Activated T-helper 9 cell treated with anti-CD3 and anti-CD28 coated beads, Interleukin-2, amount 50 U/mL, for 16 hours (primary cell): ENCODE measurements at places on chromosomes 16 and 17.

DNA sequence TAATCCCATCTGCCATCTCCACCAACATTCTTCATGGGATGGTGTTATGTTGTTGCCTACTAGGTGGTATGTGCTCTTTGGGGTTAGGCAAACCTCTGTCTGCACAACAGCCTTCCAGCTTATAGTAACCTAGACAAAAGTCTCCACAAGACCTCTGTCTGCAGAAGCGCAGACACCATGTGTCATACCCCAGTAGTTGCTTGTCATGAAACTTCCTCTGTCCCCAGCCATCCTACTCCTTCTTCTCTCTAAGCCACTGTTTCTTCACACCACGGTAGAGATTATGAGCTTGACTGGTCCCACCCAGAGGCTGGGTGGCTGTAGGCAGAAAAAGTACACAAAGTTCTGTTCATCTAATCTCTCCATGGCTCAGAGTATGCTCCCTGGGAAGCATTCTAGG lies 100.3 kb downstream of the MAF start:
- DNase-seq = no peak

DNA sequence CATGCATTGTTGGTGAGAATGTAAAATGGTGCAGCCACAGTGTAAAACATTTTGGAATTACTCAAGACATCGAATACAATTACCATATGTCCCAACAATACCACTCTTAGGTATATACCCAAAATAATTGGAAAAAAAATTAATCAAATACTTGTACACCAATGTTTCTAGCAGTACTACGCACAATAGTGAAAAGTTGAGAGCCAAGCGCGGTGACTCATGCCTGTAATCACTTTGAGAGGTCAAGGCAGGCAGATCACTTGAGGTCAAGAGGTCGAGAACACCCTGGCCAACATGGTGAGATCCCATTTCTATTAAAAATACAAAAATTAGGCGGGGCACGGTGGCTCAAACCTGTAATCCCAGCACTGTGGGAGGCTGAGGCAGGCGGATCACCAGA lies 3.5 kb upstream of the MEIOC start:
- DNase-seq = no peak

- no peak for DNase-seq
Measured at GRCh38 chr16:73605309-73605708, 557.4 kb upstream of the ZFHX3 start.

- DNase-seq = no peak
Measured at GRCh38 chr17:59199398-59199797, 10.4 kb upstream of the SMG8 start.

DNA sequence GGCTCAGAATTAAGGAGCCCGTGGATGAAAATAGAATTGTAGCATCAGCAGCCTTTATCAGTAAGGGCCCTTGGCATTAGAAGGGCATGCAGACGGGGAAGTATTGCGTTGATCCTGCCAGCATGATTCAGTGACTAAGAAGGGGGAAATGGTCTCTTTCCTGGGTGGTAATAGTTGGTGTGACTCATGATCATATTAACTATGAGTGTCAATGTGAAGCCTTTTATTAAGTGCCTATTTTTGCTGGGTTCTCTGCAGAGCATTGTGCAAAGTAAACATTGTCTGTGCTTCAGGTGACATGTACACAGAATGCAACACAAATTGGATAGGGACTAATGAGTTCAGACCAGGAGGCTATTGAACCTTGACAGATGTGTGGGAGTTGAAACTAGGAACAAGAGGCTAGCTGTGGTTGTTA lies 24.5 kb downstream of the RCVRN start:
- DNase-seq = no peak

GRCh38 chr17:43543300-43543699 lies 2.8 kb downstream of the ETV4 start:
- DNase-seq = no peak

DNA sequence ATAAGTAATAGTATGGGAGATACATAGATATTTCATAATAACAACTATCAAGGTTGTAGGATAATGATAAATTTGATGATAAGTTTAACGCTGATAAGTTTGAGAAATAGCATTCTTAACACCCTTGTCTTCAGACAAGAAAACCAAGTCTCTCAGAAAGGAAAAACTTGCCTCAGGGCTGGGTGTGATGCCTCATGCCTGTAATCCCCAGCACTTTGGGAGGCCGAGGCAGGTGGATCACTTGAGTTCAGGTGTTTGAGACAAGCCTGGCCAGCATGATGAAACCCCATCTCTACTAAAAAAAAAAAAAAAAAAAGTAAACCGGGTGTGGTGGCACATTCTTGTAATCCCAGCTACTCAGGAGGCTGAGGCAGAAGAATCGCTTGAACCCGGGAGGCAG lies 90.7 kb downstream of the SHISA9 start:
- no peak for DNase-seq

GRCh38 chr16:66961065-66961744 lies at the start of gene CES3:
CES3 (plus strand) TSS chr16:66961266; CDS start chr16:66961308, 42 bp downstream.
- DNase-seq = peak; percentile 31

- no peak for DNase-seq
Measured at GRCh38 chr17:8360751-8361150, 15.8 kb downstream of the KRABD2 start.

DNA sequence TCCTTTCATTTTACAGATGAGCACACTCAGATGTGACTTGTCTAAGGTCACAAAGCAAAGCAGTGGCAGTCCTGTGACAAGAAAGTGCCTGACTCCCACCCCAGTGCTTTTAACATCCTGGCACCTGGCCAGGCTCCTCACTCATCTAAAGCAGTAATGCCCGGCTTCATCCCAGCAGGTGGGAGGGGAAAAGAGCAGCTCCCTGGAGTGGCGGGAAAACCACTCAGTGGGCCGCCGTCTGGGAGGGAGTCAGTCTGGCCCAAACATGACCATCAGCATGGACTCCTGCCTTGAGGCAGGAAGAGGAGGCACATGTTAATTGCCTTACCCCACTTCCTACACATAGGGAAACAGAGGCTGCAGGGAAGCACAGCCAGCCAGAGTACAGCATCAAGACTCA lies 2.6 kb downstream of the PCGF2 start:
- DNase-seq = no peak

DNA sequence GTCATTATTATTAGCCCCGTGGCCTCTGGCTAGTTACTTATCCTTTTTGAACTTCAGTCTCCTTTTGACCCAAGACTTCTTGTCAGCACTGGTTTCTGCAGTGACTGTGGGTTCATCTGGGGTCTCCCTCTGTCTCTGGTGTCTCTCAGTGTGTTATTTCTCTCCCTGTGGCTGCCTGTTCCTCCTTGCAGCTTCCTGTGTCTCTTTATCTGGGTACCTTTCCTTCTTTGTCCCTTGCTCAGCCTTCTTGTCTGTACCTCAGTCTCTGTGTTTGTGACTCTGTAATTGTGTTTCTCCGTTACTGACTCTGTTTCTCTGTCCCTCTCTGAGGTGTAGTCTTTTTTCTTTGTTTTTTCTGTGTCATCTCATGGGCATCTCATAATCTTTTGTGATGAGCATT lies 102.6 kb upstream of the CDH11 start:
- no peak for DNase-seq

DNA sequence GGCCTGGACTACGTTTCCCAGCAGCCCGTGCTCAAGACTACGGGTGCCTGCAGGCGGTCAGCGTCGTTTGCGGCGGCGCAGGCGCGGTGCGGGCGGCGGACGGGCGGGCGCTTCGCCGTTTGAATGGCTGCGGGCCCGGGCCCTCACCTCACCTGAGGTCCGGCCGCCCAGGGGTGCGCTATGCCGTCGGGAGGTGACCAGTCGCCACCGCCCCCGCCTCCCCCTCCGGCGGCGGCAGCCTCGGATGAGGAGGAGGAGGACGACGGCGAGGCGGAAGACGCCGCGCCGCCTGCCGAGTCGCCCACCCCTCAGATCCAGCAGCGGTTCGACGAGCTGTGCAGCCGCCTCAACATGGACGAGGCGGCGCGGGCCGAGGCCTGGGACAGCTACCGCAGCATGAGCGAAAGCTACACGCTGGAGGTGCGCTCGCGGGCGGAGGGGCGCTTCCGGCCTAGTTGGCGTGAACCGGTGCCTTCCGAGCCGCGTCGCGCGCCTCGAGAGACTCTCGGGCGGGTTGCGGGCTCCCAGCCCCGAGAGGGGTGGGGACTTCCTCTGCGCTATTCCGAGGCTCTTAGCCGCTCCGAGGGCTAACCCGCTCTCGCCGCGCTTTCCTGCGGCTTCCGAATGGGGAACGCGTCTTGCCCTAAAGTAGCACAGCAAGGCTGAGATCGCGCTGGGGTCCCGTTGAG lies at the start of gene RBL2:
TSS of gene RBL2 (plus strand) at position 95 of the 689 bp plus-strand sequence. CDS start at position 181, 86 bp downstream.
- DNase-seq = peak; percentile 74

DNA sequence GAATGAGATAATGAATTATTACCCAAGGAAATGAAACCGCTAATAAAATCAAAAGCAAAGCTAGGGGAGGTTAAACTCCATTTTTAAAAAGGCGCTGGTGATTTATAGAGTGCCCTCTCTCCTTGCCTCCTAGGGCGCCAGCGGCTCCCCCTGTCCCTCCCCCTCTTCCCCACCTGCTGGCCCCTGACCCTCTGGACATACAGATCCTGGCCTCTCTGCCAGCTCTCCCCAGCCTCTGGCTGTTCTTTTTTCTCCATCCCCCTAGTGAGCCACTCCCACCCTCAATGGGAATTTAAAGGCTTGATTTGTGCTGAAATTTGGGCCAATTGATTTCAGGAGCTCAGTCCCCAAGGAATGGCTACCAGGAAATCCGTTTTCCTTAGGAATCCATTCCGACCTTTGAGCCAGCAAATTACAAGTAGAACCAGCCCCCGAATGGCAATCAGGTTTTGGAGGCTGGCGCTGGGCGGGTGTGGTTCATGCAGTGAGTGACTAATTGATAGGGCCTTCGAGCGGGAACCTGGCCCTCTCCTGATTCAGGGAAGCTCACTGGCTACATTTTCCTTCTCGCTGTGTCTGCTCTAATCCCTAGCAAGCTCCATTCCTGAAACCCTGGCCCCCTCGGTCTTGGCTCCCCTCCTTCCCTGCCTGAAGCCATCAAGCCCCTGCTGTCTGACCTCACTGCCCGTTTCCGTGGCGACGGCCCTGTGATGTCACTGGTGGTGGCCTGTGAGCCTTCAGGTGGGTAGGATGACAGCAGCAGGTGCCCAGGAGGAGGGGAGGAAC lies 141.9 kb upstream of the SDK2 start:
- DNase-seq = no peak

DNA sequence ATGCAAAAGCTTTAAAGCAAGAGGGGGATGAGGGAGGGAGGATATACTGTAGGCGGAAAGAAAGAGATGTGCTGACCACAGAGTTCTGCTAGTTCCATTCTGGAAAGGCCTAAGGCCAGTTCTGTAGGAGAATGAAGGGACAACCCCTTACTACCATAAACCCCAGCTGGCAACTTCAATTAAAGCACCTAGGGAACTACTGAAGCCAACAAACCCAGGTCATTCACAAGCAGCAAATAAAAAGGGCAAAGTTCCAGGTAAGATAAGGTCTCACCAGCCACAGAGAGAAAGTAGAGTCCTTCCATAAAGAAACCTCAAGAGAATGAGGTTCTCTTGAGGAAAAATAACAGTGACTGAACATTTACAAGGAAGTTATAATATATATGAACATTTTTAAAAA lies 12.8 kb downstream of the TERF2 start:
- no peak for DNase-seq

DNA sequence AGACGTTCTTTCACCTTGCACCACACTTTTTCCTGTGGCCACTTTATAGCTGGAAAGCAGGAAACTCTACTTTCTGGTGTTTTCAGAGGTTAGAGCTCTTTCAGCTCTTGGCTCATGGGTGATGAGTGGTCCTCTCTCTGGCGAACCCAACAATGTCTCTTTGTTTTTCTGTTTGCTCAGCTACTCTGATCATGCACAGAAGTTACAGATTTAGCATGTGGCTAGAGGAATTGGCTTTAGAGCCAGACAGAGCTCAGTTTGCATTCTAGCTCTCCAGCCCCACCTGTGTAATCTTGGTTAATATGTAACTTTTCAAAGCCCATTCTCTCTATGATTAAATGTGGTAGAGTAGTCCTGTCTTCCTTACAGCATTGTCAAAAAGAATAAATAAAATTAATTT lies 225.2 kb downstream of the HAPSTR1 start:
- no peak for DNase-seq

DNA sequence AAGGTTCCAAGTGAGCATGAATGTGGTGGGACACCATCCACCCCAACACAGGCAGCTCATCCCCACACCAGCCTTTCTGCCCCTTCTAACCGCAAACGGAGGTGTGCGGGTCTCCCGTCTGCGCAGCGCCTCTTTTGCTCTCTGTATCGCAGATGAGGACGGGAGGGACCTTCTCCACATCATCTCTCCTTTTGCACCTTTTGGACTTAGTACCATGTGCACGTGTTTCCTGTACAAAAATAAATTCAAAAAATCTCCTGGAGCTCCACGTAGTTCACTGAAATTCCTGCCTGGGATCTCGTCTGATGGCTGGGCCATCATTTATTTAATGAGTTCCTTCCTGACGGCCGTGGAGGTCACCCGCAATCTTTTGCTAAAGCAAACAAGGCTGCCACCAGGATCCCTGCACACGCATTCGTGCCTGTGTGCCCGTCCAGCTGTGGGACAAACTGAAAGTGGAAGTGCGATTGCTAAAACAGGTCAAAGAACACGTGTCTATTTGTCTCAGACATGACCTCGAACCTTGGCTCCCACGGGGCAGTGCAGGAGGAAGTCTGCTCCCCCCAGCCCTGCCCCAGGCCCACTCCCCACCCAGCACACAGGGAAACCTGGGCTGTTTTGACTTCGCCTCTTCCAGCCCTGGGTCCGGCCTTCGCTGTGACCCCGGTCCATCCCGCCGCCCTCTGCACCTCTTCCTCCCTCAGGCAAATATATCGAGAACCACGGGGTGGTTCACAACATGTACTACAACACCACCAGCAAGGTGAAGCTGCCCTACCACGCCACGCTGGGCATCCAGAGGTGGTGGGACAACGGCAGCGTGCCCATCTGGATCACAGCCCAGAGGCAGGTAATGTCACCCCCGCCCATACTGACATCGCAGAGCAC lies 2.3 kb downstream of the ENPP7 start:
- DNase-seq = no peak

GRCh38 chr17:80858301-80859001 lies 133.2 kb upstream of the CHMP6 start:
- DNase-seq = no peak

- no peak for DNase-seq
Measured at GRCh38 chr16:73022534-73022933, 25.4 kb downstream of the ZFHX3 start.

DNA sequence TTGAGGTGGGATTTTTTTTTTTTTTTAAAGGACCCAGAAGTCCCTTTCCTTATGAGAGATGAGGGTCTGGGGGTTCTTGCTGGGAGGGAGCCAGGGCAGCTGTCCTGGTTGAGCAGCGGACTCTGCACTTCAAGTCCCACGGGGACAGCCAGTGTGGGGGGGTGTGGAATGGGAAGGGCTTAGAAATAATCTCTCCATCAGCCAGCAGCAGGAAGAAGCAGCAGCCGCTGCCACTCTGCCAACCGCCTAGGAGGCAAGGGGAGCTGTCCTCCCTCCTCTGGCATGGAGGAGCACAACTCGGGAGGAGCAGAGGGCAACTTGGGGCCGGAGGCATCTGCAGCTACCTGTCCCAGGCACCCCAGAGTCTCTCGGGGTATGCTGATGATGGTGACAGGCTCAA lies at the start of gene KCNG4:
TSS of gene KCNG4 (minus strand) at position 104 of the 400 bp plus-strand sequence. CDS start 2,527 bp downstream, outside the sequence.
- DNase-seq = no peak

- no peak for DNase-seq
Measured at GRCh38 chr17:35932586-35932985, 2.0 kb upstream of the RDM1 start.
